ENCODE measurements at places on chromosomes 12 and 14.

GRCh38 chr14:50001999-50002925 lies 109.4 kb downstream of the ARF6 start:
- peak; percentile 74 for DNase-seq

DNA sequence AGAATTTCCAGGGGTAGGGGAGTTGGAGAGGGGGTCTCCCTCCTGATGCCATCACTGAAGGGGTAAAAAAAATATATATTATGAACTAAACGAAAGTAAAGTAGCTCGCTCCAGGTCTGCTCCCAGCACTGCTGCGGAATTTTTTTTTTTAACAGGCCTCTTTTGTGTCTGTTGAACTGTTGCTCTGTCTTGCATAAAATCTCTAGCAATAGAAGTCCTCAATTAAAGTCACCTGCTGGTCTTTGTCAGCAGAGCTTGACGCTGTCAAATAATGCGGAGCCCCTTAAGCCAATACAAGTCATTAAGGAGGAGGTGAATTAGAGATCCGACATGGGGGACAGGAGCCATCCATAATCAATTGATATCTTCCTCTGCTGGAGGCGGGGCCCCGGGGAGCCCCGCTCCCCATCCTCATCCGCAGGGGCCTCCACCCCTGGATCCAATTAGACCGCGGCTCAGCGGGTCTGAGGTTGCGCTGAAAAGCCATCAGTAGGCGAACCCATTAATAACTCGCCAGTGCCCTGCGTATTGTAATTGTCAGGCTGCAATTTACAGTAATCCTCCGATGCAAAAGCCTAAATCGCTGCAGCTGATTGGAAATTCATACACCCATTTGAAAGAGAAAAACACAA lies 85.6 kb downstream of the DICER1 start:
- DNase-seq, result no peak

GRCh38 chr12:116434155-116435011 lies 124.8 kb upstream of the MAP1LC3B2 start:
- DNase-seq, result no peak

GRCh38 chr14:42944284-42944683 lies 1337.6 kb downstream of the LRFN5 start:
- no peak for DNase-seq

DNA sequence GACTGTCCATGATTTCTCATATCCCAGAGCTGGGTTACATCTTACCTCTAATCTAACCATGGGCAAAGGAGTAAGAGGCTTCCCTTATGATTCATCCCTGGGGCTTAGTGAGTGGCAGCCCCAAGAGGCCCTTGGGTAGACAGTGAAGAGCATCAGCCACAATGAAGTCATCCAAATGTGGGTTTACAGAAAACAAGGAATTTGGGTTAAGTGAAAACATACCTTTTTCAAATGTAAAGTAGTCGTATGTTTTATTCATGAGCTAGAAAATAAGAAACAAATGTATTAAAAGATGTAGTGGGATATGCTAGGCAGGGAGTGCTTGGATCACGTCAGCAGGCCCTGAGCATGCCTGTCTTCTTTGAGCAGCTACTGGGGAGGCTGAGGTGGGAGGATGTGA lies 54.0 kb upstream of the ELK3 start:
- DNase-seq, result no peak

- no peak for DNase-seq
Measured at GRCh38 chr12:100437038-100437841, 36.4 kb upstream of the NR1H4 start.

GRCh38 chr12:5521456-5522325 lies 89.8 kb downstream of the NTF3 start:
- DNase-seq, result no peak

GRCh38 chr14:81474148-81474492 lies 59.5 kb downstream of the SEL1L start:
- DNase-seq, result no peak

DNA sequence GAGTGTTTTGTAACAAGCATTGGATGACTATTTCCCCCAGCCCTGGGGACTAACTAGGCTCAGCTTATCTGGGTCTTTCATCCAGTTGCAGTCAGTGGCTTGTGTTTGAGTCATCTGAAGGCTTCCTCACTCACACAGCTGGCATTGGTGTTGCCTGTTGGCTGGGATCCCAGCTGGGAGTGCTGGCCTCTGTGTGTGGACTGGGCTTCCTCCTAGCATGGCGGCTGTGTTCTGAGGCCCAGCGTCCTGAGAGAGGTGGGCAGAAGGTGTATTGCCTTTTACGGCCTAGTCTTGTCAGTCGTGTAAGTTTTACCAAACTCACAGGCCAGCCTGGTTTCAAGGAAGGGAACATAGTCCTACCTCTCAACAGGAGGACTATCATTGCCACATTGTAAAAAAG lies 28.3 kb upstream of the PPP2R5C start:
- DNase-seq, result no peak

- no peak for DNase-seq
Measured at GRCh38 chr12:71981149-71981548, 42.5 kb downstream of the TPH2 start.

- DNase-seq, result no peak
Measured at GRCh38 chr14:29944091-29944490, 16.4 kb upstream of the PRKD1 start.

- no peak for DNase-seq
Measured at GRCh38 chr14:104224131-104224505, 85.7 kb downstream of the KIF26A start.

GRCh38 chr14:69345402-69345801 lies 52.7 kb downstream of the ERH start:
- no peak for DNase-seq

DNA sequence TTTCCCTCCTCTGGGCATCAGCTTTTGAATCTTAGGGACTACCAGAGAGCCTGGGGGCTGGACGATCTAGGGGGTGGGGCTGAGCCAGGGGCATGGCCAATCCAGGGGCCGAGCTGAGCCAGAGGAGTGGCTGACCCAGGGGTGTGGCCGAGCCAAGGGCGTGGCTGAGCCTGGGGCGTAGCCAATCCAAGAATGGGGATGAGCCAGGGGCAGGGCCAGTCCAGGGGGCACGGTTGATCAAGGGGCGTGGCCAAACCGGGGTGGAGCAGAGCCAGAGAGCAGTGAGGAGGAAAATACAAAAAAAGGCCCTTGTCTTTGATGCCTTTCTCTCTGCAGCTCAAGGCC lies 219.3 kb upstream of the NOS1 start:
- DNase-seq, result peak; percentile 4

GRCh38 chr12:4958697-4959375 lies 49.1 kb downstream of the KCNA1 start:
- no peak for DNase-seq

- DNase-seq, result no peak
Measured at GRCh38 chr14:23297611-23298277, 4.9 kb downstream of the PPP1R3E start.

DNA sequence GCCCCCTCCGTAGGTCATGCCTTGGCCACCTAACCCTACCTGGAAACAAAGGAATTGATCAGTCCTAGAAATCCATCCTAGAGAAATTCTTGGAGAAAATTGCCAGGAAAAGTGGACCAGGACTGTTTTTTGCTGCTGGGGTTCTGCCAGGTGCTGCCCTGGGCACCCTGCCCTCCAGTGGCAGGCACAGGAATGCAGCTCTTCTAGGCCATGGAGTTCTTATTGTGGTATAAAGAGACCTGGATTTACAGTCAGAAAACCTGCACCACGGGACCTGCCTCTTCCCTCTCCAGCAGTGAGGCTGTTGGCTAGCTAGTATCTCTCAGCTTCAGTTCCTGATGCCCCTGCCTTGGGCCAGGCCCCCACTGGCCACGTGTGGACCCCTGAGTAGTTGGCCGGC lies 59.7 kb downstream of the SLC24A4 start:
- no peak for DNase-seq

DNA sequence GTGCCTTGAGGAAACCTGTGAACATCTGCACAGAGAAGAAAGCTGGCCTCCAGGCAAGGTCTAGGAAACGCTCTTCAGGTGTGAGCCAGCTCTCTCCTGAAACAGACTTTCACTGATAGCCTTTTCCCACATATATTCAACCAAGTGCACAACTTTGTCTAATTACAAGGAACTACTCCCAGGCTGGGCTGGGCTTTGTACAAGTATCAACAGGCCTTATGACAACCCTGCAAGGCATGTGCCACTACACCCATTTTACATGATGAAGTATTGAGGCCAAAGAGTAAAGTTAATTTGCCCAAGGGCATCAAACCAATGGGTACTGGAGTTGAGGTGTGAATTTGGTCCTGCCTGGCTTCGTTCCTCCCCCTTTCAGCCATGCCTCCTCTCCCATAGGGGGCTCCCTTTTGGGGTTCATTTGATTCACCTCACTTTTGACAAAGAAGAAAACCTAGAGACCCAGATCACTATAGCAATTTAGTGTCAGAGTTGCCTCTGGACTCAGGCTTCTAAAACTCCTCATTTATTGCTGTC lies 2.1 kb downstream of the CSRP2 start:
- DNase-seq, result no peak

- no peak for DNase-seq
Measured at GRCh38 chr14:39055786-39056474, 47.1 kb downstream of the SEC23A start.

- DNase-seq, result no peak
Measured at GRCh38 chr12:20561871-20562270, 133.3 kb upstream of the SLCO1C1 start.

- no peak for DNase-seq
Measured at GRCh38 chr14:96092936-96093335, 53.8 kb downstream of the C14orf132 start.

DNA sequence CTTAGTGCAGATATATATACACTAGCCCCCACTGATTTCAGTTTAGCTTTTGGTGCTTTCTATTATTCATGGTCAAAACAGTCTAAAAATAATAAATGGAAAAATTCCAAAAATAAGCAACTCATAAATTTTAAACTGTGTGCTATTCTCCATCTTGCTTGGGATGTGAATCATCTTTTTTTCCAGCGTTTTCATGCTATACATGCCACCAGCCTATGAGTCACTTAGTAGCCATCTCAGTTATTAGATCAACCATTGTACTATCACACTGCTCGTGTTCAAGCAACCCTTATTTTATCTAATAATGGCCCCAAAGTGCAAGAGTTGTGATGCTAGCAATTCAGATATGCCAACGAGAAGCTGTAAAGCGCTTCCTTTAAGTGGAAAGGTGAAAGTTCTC lies 73.9 kb upstream of the KRR1 start:
- no peak for DNase-seq

- no peak for DNase-seq
Measured at GRCh38 chr14:68662392-68662791, 130.5 kb downstream of the ZFP36L1 start.

GRCh38 chr14:78207414-78207813 lies 37.2 kb downstream of the NRXN3 start:
- DNase-seq, result no peak

GRCh38 chr14:64225151-64225757 lies 68.9 kb downstream of the ESR2 start:
- DNase-seq, result no peak

GRCh38 chr12:43307126-43307525 lies 244.9 kb downstream of the ADAMTS20 start:
- DNase-seq, result no peak

GRCh38 chr14:34713681-34714319 lies 593 bp downstream of the CFL2 start:
- DNase-seq, result peak; percentile 37

DNA sequence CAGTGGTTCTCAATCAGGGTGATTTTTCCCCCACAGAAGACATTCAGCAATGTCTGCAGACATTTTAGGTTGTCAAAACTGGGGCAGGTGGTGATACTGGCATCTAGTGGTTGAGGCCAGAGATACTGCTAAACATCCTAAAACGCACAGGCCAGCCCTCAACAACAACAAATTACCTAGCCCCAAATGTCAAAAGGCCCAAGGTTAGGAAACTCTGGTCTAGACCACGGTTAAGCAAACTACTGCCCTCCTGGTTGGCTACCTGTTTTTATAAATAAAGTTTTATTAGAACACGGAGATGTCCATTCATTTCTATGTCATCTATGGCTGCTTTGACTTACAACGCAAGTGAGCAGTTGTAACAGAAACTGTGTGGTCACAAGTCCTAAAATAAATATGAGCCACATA lies 186.7 kb downstream of the EFCAB11 start:
- peak; percentile 52 for DNase-seq

- peak; percentile 32 for DNase-seq
Measured at GRCh38 chr12:54416687-54417603, 2.1 kb downstream of the ITGA5 start.

GRCh38 chr14:24130717-24131548 lies 474 bp downstream of the FITM1 start:
- DNase-seq, result no peak

DNA sequence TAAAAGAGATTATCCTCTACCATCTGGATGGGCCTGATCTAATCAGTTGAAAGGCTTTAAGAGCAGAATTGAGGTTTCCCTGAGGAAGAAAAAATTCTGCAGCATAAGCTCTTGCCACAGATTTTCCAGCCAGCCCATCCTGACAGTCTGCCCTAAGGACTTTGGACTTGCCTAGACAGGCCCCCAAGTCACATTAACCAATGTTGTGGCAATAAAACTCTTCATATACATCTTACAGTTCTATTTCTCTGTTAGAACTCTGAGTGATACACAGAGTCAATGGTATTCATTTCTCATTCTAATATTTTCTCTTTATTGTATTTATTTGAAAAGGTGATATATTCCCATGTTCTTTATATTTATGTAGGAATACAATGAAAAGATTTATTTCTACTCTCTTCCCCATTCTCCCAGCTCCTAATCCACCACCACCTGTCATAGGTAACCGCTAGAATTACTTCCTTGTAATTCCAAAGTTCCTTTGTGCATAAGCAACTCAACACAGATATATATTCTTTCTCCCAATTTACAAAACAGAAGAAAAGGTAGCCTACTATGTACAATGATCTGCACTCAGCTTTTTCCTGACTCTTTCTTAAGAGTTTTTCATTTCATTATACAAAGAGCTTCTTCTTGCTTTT lies 182.1 kb downstream of the CAPZA3 start:
- no peak for DNase-seq

- DNase-seq, result no peak
Measured at GRCh38 chr14:77613201-77613600, 3.2 kb downstream of the SPTLC2 start.

DNA sequence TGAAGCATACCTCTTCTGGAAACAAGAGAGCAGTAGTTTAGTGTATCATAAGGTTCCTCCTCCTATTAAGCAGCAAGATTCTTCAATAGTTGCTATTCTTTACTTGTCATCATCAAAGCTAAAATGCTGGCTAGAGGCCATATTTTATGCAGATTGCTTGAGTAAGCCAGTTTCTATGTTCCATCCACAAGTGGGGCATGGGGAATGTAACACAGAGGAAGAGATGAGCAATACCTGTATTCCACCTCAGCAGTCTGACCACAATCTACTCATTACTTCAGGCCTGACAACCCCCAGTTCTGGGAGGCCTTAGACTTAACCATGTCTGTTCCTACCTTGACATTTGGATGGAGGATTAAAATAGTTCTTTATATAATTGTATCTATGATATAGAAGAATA lies 423.6 kb downstream of the BTG1 start:
- DNase-seq, result peak; percentile 10

DNA sequence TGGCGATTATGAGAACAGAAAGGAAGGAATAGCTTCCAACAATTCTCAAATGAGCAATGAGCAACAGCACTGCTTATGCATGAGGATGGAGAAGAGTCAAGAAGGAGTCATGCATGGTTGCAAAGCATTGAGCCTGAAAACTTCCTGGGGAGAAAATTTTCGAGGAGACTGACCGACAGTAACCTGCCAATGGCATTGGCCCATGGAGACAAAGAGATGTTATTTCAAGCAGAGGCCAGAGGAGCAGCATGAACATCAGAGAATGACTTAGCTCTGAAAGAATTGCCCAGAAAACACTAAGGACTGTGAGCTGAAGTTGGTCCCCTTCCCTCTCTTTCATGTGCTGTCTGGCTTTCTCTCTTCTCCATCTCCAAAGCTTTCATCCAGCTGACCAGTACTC lies 343.4 kb downstream of the ADAMTS20 start:
- no peak for DNase-seq
